ENCODE measurements at places on chromosomes 2 and 18.

- DNase-seq = no peak
Observed at GRCh38 chr18:25678221-25678620, 326.3 kb upstream of the ZNF521 start.

DNA sequence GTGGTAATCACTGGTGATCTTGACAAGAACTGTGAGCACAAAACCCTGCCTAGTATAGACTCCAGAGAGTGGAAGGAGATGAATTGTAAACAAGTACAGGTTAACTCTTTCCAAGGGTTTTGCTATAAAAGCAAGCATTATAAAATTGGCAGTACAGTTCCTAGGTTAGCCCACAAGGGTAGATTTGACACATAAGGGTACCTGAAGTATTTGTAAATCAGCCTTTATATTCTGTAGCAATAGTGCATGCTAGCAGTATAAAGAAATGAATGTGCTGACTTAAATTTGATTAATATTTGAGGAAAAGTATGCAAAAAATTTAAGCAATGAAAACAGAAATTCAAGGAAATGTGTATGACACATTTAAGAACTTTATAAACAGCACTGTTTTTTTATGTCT lies 42.4 kb downstream of the SP3 start:
- DNase-seq = no peak

DNA sequence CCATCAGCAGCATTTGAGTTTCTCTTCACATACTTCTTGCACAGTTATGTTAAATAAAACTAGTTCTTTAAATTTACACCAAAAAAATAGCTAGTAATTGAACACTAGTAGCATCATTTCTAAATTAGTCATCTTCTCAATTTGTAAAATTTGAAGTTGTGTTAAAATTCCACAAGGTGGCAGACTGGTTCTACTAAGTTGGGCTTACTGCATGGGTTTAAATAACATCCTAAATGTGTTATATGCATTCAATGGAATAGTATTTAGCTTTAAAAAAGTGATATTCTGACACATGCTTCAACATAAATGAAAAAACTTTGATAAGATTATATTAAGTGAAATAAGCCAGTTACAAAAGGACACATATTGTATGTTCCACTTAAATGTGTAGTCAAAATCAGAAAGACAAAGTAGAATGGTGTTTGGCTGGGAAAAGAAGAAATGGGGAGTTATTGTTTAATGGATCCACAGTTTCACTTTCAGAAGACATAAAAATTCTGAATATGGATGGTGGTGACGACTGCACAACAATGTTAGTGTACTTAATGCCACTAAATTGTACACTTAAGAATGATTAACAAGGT lies 28.7 kb upstream of the RPRD1A start:
- DNase-seq = peak; percentile 32

DNA sequence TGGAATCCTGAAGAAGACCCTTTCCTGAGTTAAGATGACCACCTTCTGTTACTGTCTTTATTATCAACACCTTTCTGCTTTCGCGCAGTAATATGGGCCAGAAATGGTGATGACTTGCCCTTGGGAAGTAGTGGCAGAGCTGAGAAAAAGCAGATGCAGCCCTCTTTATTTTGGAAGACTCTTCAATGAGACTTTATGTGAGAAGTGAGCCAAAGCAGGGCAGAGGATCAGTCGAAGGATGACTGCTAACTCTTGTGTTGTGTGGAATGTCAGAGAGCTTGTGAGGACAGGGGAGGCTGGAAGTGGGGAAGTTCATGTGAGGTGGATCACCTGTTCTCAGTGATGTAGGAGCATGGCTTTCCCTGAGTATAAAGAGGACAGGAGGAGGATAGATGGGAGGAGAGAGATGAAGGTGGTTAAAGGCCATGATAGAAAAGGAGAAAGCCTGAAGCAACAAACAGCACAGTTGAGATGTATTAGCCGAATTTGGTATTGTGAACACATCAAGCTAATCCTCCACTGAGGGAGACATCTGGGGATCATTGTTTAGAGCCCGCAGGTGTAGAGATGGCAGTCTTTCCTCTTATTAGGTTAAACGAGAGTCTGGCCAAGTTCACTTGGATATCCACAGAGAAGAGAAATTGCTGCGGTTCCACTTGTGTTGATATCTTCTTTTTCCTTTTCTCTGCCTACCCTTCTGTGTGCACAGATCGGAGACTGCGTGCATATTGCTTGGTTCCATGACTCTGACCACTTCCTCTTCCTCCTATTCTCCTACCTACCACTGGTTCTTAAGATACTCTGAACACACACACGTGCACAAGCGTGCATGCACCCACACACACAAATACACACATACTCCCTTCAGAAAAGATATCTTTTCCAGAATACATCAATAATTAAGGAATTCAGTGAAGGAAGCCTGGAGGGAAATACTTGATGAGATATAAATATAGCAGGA lies 67.4 kb downstream of the SLC9A2 start:
- DNase-seq = no peak

DNA sequence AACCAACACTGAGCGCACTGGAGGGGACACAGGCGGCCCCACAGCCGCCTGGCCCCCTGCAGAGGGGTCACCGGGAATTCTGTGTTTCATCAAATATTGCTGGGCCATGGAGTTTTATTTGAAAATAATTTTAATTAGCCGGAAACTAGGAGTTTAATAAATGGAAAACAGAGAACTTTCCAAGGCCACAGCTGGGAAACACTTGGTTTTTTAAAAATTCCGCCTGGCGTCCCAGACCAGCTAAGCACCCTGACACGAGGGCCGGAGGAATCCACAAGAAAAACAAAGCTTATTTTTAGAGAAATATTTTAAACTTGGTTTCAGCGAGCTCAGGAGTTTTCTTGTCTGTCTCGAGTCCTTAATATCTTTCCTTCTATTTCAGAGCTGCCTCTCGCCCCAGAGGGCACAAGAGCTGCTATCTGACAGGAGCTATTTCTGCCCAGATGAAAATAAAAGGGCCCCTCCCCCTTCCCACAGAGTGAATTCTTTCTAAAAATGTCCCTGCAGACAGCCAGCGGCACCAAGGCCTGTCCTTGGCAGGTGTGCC lies 8.2 kb downstream of the ZFP36L2 start:
- no peak for DNase-seq

- no peak for DNase-seq
Observed at GRCh38 chr2:7071154-7071553, 153.9 kb downstream of the RNF144A start.

DNA sequence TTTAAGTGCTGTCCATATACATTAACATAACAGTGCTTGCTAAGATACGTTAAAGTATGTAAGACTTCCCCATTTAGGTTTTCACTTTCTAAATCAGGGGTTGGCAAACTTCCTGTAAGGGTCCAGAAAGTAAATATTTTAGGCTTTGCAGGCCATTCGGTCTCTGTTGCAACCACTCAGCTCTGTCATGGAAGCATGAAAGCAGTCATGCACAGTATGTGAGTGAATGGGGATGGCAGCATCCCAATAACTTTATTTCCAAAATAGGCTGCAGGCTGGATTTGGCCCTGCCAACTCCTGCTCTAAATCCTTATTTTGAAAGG lies 128.7 kb downstream of the PLA2R1 start:
- peak; percentile 8 for DNase-seq

DNA sequence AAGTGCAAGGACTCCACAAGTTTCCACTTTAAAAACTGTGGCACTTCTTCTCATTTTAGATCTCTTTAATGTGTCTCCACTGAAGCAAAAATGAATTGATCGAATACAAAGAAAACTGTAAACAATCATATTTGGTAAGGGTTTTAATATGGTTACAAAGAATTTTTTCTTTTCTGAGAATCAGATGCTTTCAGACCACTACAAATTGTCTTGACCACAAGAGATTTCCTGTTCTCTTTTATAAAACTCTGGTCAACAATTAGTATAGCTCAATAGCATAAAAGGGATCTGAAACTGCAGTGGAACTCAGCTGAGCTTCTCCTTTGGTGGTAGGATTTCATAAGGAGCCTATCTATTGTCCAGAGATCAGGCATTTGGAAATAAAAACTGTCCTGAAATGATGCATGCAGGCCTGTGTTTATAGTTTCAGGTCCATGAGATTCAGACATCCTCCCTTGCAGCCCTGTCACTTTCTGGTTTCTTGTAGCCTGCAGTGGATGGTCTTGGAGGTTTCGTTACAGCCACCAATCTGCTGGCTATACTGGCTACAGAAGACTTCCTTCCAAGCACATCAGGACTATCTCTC lies 120.0 kb downstream of the DOCK10 start:
- DNase-seq = peak; percentile 42

- DNase-seq = no peak
Observed at GRCh38 chr2:119792907-119793312, 33.2 kb downstream of the PTPN4 start.

DNA sequence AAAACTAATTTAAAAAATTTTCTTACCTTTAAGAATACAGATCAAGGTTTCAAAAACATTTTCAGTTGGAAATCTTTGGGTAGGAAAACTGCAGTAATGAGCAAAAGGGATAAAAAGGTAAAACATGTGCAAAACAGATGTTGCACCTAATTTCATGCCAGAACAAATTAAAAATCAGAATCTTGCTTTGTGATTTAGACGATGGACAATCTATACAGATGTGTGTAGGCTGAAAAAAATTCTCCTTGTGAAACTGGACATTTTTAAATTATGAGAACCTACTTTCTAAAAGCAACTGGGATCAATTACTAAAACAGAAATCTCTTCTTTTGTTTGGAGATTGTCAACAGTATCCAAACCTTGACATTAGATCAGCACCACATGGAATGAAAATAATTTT lies 183.2 kb upstream of the ITGA4 start:
- DNase-seq = no peak

GRCh38 chr18:10797896-10798295 lies 272.1 kb downstream of the NAPG start:
- no peak for DNase-seq

GRCh38 chr18:13730481-13730880 lies 4.0 kb downstream of the RNMT start:
- DNase-seq = no peak

GRCh38 chr2:169073963-169074751 lies 4.8 kb downstream of the DHRS9 start:
- DNase-seq = no peak

- DNase-seq = no peak
Observed at GRCh38 chr18:24130494-24130893, 8.4 kb upstream of the CABYR start.

- no peak for DNase-seq
Observed at GRCh38 chr2:229922449-229923386, at the start of gene FBXO36. TSS of gene FBXO36 (plus strand) at chr2:229922503. CDS start at chr2:229922514, 11 bp downstream.

DNA sequence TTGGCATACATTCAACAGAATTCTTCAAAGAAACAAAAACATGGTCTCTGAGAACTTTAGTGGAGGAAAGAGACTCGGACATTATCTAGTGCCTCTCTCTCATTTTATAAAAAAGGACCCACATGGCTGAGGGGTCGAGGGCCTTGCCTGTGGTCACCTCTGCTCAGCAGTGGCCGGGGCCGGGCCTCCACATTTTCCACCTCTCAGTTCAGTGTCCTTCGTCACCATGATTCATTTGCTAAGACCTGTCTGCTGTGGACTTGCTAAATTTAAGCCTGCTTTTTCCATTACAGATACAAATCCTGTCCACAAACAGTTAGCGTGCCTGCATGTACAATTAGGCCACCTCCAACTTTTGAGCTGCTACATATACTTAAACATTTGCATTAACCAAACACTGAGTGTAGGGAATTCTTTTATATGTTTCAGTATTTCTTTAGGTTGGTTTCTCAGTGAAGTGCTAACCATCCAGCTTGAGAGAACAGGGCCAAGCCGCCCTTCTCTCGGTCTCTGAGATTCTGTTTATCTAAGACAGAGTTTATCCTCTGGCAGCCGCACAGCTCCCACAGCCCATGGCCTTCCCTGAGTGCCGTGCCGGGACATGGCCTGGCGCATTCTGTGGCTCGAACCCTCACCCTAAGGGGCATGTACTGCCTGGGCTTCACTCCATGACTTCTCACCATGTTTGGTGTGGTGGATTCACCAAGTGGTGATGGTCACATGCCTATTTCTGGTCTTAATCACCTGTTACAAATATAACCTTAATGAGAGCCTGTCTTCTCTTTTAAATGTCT lies 46.2 kb downstream of the COA5 start:
- DNase-seq = no peak

DNA sequence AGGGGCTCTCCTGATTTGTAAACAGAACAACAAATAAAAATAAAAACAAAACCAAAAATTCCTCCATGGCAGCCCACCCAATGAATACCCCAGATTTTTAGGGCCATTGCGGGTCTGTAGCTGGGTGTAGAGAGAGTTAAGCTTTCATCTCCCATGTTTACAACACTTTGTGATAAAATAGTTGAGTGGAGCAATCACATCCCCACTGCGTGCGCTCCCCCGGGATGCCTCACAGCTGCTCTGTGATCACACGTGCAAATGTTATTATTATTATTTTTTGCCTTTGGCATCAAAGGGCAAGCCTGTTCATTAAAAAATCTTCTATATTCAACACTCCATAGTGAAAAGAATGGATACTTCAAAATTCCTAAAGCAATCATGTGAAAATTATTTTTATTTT lies 118.0 kb downstream of the MBP start:
- DNase-seq = no peak

GRCh38 chr2:140624200-140624599 lies 1506.6 kb downstream of the LRP1B start:
- DNase-seq = no peak

DNA sequence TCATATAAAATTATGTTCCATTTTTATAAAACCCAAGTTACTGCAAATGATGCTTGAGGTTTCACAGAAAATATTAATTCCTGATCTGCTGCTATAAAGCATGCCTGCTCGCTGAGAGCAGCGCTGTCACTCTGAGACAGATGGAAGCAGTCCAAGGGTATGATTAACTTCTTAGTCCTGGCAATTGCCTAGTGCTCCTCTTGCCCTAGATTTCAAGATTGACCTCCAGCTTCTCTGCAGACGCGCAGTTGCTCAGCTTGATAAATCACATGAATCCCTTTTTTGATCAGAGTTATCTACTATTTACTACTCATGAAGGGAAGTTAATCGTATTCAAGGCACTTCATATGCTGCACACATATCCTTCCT lies 154.6 kb upstream of the REV1 start:
- DNase-seq = no peak

DNA sequence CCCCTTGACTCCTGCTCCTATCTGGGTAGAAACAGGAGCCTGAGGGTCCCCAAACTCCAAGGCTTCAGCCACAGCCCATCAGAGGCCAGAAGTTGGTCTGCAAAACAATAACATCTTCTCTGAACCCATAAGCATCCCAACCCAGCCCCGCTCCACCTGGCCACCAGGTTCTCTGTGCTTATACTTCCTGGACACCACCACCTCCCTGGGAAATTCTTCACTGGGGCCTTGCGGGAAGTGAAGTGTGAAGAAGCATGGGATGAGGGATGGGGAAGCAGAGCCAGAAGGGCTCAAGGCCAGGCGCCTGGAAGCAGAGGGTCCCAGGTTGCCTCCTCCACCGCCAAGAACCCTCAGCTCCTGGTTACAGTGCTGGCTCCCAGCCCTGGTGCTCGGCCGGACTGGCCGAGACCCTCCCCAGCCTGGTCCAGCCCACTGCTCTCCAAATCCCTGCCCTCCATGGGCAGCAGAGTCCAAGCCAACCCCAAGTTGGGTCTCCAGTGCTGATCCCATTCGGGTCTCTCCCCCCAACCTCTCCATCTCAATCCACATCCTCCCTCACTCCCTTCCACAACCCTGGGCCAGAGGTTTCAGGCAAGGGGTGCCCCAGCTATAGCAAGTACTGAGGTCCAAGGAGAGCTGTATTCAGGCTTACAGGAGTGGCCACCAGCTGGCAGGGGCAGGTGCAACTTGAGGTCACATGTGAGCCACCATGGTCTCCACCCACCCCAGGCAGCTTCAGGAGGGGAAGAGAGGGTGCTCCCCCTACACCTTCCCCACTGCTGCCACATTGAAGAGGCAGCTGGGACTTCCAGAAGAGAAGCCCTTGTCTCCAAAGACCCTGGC lies 60.7 kb downstream of the TNS1 start:
- no peak for DNase-seq

GRCh38 chr2:60961457-60961856 lies 56.1 kb upstream of the PEX13 start:
- no peak for DNase-seq

Data from naive B cell (primary cell).